Stimulated activated CD4-positive, alpha-beta T cell treated with anti-CD3 and anti-CD28 coated beads, Interleukin-1b, Interleukin-23, amount 100 ng/mL, for 1 hour (primary cell): ENCODE measurements at places on chromosomes 16 and 17.
A peak's percentile ranks its signal among the peaks of the same experiment; 100 is the strongest.

DNA sequence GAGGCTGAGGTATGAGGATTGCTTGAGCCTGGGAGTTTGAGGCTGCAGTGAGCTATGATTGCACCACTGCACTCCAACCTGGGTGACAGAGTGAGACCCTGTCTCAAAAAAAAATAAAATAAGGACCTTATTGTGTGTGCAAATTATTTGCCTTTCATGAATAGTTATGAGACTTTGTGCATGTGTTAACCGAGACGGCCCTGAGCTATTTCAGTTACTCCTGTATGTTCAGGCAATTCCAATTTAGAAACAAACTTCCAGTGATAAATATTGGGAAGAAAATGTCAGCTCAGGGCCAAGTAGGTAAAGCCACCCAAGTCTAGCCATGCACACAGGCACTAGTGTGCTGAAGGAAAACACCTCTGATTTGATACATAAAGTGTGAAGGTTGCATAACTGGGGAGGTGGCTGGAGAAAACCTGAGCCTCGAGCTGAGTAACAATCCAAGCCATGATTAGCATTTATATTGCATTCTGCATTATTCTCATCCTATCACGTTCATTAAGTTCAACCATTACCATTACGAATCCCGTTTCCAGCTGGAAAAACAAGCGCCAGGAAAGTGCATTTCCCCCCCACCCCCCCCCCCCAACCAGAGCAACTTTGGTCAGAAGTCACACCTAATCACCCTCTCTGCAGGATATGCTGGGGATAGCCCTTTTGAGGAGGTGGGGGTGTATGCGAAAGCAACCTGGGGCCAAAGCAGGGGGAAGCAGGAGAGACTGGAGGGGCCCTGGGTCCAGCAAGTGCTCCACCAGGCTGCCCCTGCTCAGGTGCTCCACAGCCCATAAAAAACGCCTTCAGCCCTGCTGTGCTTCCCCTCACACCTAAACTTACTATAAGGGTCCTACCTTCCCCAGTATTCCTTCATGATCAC lies 18.6 kb upstream of the ENDOV start:
- no peak for DNase-seq

GRCh38 chr17:17556671-17557070 lies 34.8 kb downstream of the PEMT start:
- DNase-seq = no peak

- DNase-seq = no peak
Observed at GRCh38 chr17:64216338-64217248, 46.5 kb downstream of the TEX2 start.

- no peak for DNase-seq
Observed at GRCh38 chr16:23114131-23114904, 34.9 kb downstream of the USP31 start.

GRCh38 chr17:80082403-80083135 lies 18.8 kb upstream of the GAA start:
- peak; percentile 30 for DNase-seq

- no peak for DNase-seq
Observed at GRCh38 chr16:86681031-86681756, 102.8 kb downstream of the FOXL1 start.

DNA sequence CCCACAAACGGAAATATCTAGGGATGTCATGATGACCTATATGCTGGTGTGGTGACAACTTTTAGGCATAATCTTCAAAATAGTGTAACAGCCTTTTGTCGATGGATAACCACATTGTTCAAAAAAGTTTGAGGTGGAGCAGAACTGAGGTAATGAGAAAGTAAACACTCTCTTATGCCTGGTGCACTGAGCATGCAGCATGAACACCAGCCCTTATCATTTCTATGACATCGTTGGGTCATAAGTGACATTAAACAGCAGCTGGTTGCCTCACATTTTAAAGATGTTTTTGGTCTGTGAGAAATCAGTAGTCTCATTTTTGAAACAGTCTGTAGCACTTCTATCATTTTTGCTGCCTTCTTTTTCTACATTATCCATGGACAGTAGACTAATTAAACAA lies 1.8 kb downstream of the KRT23 start:
- no peak for DNase-seq

DNA sequence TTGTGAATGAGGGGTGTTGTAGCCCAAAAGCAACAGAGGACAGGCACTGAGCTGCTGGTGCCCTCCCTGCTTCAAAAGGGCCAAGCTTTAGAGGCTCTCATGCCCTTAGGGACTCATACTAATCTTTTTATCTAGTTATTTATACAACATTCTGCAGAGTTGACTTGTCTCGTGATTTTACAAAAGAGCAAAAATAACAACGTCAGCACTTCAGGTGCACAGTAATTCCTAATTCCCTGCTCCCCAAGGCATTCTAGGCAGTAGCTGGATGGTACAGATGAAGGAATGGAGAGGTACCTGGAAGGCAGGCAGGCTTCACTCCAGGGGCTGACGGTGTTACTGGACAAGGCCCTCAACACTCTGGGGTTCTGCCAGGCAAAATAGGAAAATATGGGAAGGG lies 406.7 kb upstream of the CCL2 start:
- no peak for DNase-seq

DNA sequence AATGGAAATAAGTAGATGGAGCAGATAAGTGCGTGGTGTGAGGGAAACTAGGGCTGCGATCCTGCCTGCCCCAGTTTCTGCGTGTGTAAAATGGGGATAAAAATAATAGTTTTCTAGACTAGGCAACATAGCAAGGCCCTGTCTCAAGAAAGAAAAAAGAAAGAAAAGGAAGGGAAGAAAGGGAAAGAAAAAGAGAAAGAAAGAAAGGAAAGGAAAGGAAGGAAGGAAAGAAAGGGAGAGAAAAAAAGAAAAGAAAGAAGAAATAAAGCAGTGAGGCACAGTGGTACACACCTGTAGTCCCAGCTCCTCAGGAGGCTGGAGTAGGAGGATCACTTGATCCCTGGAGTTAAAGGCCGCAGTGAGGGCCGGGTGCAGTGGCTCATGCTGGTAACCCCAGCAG lies 2.2 kb upstream of the PKMYT1 start:
- DNase-seq = no peak

- DNase-seq = no peak
Observed at GRCh38 chr16:51881731-51882130, 665.2 kb downstream of the TOX3 start.

GRCh38 chr17:59825533-59826322 lies 67.0 kb downstream of the TUBD1 start:
- DNase-seq = no peak

GRCh38 chr16:49183911-49184310 lies 97.7 kb downstream of the CBLN1 start:
- no peak for DNase-seq

DNA sequence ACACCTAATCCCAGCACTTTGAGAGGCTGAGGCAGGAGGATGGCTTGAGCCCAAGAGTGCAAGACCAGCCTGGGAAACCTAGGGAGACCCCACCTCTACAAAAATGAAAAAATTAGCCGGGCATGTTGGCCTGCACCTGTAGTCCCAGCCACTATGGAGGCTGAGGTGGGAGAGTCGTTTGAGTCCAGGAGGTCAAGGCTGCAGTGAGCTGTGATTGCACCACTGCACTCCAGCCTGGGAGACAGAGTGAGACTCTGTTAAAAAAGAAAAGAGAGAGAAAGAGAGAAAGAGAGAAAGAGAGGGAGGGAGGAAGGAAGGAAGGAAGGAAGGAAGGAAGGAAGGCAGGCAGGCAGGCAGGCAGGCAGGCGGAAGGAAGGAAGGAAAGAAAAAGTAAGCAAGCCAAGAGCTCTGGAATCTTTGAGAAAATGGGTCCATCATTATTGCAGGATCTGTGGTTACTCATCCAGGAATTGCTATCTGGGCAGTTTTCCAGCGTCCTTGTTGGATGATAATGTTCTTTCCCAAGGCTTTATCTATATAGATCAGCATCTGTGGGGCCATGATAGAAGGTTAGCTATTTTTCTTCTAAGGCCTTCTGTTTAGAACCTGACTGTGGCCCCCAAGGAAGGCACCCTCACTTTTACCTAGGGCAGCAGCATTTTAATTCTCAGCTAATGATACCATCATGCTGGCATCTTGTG lies 533.2 kb upstream of the CDH5 start:
- DNase-seq = no peak

- peak; percentile 83 for DNase-seq
Observed at GRCh38 chr17:42180922-42181850, at the start of gene KCNH4. Gene KCNH4 (minus strand): TSS chr17:42181142. CDS start chr17:42180945, 197 bp downstream.

- DNase-seq = no peak
Observed at GRCh38 chr17:35773679-35774425, 13.2 kb downstream of the C17orf50 start.

GRCh38 chr16:72428681-72429376 lies 256.9 kb upstream of the PMFBP1 start:
- DNase-seq = no peak

DNA sequence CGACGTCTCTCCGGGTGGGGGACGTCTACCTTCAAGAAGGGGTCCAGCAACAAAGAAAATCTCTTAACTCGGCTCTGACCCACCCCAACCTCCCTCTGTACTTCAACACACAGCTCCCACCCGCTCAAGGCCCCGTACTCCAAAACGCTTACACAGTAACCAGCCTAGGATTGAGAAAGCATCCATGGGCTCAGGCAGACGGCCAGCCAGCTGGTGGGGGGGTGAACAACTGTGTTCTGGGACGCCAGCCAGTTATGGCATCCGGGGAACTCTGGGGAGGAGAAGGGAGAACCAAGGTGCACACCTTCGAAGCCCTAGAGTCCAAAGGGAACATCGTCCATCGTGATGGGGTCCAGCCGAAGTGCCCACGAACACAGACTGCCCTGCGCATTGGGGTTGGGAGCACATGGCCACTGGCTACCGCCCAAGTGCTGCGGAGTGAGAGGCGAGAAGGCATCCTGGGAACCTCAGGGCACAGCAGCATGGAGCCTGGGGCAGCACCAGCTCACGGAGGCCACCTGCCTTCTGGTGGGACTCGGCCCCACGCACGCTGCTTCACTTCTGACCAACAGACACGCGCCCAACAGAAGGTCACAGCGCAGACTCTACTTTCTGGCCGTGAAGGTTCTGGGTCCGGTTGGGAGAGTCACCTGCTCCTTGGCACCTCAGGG lies 14.3 kb downstream of the SLC16A3 start:
- no peak for DNase-seq

DNA sequence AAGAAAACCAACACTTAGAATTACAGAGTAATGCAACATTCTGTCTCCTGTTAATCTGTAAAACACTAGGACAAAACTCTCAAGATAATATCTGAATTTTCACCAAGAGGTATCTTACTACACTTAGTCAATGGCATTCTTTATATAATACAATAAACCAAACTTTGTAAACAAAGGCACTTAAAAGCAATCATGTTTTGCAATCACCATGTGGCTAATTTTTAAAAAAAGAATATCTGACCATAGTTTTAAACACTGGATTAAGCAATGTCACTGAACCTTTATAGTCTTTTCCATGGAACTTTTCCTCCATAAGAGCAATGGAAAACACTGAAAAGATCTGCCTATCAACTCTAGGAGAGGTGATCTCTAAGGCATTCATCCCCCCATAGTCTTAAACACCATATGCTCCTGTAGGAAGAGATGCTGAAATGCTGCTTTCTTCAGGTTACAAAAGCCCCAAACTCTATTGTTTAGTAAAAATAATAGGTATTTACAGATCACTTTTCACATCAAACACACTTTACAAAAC lies 144.2 kb upstream of the CORO6 start:
- DNase-seq = no peak

DNA sequence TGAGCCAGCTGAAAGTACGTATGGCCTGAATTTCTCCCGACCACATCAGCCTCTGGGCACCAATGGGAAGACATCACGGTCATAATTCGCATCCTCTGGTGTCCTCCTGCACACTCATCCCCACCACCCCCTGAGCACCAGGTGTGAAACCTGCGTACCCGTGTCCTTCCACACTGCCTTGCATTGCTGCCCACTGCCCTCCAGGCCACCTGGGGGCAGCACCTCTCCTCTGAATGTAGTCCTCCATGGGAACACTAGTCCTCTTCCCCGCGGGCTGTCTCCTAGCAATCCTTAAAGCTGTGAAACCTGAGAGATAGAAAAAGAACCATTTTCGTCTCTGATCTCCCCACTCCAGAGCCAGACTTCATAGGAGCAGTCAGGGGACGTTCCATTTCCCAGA lies 125.5 kb downstream of the ZNF18 start:
- DNase-seq = no peak

- no peak for DNase-seq
Observed at GRCh38 chr16:13344001-13344400, 442.6 kb downstream of the SHISA9 start.

GRCh38 chr16:2233872-2234812 lies 2.1 kb upstream of the DNASE1L2 start:
- no peak for DNase-seq

DNA sequence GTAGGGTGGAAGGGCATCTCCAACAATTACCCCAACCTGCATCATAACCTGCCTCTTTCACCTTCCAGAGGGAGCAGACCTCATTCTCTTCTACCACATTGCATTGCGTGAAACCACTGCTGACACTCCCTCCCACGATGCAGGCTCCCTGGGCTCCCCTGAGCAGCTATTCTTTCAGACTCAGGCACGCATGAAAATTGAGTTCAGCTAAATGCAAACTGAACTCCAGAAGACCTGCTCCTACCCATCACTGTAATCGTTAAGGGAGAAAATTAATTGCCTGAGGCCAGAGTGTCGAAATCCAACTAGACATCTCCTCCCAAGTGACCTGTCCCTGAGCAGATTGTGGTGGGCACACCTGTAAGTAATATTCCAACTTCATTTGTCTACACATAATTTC lies 186.0 kb downstream of the GRIN2A start:
- DNase-seq = no peak

DNA sequence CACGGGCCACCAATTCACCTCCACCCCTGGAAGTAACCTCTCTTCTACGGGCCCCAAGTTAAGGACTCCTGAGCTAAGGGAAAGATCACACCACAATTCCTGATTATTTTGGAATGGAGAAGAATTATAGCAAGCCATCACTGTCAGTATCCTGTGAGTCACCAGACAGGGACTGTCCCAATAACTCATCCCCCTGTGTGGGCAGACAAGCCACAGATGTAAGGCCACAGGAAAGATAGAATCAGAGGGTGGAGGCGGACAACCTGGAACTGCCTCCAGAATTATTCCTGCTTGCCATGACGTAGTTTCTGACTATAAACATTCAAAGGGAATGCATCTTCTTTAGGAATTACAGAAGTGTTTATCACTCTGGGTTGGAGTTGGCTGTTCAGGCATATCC lies 5.8 kb upstream of the MYO1D start:
- no peak for DNase-seq

DNA sequence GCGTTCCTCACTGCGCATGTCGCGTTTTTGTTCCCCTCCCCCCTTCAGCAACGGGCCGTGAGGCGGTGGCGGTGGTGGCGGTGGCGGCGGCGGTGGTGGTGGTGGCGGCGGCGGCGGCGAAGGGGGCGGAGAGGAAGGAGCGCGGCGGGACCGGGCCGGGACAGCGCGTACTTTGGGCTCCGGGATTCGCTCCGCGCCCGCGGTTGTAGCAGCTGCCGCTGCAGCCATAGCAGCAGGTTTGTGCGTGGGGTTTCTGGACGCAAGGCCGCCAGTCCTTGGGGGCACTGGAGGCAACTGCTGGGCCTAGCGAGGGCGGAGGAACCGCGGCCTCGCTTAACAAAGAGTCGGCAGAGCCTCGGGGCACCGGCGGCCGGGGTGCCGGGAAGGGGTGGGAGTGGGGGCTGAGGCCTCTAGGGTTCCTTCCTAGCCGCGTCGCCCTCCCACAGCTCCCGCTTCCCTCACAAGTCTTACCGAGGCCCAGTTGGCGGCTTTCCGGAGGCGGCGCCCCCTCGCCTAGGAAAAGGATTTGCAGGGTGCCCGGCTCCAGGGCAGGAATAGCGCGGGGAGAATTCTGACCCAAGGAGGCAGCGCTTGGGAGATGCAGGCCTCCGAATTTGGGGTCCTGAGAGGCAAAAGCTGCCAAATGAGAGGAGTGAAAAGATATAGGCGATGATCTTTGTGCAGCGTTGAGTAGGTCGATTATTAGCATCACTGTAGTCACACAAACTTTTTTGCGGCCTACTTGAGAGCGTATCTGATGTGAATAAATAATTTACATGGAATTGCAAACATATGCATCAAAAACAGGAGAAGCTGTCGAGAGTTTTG lies at the start of gene DDX42:
TSS of gene DDX42 (plus strand) at position 30 of the 828 bp plus-strand sequence. CDS start 12,880 bp downstream, outside the sequence.
- peak; percentile 79 for DNase-seq
